ENCODE measurements at places on chromosomes 2 and 18. TPM values are rescaled to one million over a fixed set of nuclear protein-coding genes. Genes with fewer than 3 reads are reported as not detected.
A peak's percentile ranks its signal among the peaks of the same experiment; 100 is the strongest.

- DNase-seq, result no peak
Measured at GRCh38 chr2:235651643-235652042, 157.8 kb downstream of the AGAP1 start.

DNA sequence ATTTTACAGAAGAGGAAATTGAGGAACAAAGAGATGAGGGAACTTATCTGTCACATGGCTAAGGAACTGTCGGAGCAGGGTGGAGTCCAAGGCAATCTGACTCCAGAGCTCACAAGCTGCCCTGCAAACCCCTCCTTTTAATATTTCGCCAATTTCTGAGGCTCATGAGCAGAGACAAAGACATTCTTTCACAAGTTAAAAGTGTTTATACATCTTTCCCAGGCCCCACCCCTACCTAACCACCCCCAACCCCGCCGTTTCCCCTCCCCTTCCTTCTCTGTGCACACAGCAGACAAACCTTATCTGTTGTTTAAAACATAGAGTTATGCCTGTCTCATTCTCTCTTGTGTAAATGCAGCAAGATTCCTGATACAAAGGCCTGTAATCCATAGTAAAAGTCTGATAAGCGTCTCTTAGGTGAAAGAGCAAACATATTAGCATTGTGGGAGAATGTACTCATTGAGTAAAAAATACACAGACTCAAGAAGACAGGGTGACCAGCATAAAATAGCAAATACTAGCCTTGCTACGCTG, 44.3 kb downstream of the EPHA4 start:
- DNase-seq, result peak; percentile 93

Gene ITGB6
- total RNA-seq, result 2.6 TPM

- DNase-seq, result no peak
Measured at GRCh38 chr2:28567061-28567471, 71.2 kb downstream of the PLB1 start.

Gene EFHD1
- total RNA-seq, result 4.1 TPM

Gene MYL1
- total RNA-seq, result not detected

- DNase-seq, result no peak
Measured at GRCh38 chr2:21804151-21804550, 680.4 kb downstream of the TDRD15 start.

DNA sequence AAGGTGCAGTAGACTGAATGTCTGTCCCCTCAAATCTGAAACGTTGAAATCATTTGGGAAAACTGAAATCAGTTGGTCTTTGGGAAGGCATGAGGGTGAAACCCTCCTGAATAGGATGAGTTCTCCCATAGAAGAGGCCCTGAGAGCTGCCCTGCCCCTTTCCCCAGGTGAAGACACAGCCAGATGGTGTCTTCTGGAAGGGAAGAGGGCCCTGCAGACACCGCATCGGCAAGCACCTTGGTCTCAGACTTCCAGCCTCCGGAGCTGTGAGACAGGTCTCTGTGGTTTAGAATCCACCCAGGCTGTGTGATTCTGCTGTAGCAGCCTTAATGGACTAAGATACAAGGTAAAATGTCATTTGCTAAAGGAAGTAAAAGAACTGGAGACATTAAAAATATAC, 42.1 kb upstream of the SNTG2 start:
- no peak for DNase-seq

DNA sequence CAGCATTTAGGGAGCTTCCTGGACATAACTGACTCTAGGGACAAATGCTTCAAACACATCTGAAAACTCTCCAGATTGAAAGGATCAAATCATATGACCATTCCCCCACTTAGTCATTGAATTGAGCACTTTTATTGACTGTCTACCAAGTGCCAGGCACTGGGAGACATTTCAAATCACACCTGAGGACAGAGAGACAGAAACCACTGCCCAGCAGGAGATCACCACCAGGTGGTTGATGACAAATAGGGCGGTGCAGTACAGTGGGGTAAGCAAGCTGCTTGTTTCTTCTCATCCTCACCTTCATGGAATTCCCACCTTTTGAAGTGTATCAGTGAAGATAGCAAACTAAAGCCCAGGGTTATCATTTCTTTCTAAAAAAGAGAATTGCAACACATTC, 19.0 kb upstream of the CXCR4 start:
- DNase-seq, result no peak

GRCh38 chr2:97693476-97693875, 19.9 kb upstream of the ZAP70 start:
- no peak for DNase-seq

GRCh38 chr2:218285604-218286003, 6.7 kb downstream of the TMBIM1 start:
- DNase-seq, result no peak

DNA sequence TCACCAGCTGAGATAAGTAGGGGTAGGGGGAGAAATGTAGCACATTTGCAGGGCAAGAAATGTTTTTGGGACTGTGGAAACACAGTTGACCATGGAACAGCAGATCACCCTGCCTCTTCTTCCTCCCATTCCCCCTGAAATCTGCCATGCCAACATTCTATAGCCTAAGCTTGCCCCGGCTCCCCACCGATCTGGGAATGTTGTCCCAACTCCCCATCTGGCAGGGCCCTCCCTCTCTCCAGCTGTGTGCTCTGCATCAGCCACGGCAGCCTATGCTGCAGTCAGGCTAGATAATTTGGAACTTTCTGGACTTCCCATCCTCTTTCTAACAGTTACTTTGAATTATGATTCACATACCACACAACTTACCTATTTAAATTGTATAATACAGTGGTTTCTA, 425.1 kb upstream of the RAB6C start:
- no peak for DNase-seq

Gene PARD6G
- 1.0 TPM for total RNA-seq

Gene FHL2
- total RNA-seq, result 40.5 TPM

Gene TRIM54
- 0.25 TPM for total RNA-seq

Data from Caco-2 (cell line).